Central memory CD4-positive, alpha-beta T cell (primary cell): ENCODE measurements at places on chromosomes 4 and X.

DNA sequence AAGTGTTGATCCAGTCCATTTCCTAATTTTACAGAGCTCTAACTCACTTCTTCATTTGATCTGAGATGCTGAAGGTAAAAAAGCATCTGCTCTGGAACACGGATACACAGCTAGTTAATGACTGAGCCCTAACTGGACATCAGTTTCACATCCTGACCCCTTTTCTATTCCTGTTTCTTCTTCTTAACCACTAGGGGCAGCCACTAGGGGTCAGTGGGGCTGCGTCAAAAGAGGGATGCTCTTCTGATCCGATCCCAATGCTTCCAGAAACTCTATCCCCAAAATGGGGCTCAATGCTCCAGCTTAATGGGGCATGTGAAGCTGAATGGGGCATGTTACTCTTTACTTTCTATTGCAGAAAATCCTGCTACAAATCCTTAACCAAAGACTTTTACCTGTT is 33.4 kb upstream of the PHKA2 start:
- DNase-seq: no peak

GRCh38 chr4:20358110-20358509 is 106.4 kb downstream of the SLIT2 start:
- no peak for DNase-seq

DNA sequence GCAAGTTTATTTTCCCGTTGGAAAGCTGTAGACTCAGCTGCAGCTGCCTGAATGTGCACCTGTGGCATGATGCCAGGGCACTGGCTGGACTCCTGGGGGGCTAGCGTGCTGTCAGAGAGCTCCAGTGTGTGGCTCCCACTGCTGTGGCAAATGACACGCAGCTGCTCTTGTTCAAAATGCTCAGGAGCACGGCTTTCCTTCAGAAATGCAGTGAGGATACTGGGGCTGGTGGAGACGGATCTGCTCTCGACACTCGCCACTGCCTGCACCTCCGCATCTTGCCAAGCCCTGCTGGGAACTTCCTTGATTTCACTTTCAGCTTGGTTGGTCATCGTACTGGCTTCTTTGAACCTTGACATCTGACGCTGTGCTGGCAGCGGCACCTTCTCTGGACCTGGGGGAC is 58.7 kb downstream of the GPRIN3 start:
- DNase-seq: no peak

- DNase-seq: no peak
Measured at GRCh38 chr4:92516450-92516849, 212.7 kb downstream of the GRID2 start.

DNA sequence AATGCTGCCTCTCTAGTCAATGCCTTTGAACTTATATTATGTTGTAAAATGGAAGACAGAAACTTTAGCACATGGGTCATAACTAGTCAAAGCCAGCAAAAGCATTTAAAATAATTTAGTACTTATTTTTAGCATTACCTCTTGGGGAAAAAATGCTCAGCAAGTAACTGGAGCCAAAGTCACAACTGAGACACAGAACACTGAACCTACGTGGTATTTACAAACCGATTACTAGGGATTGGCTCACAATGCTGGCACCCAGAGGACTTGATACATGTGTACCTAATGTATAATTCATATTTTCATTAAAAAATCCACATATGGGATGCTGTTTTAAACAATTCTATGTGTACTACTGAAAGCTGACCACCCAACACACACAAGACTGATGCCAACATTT is 38.4 kb downstream of the PHKA2 start:
- DNase-seq: no peak

GRCh38 chr4:2689825-2690700 is 66.1 kb downstream of the TNIP2 start:
- DNase-seq: no peak

- no peak for DNase-seq
Measured at GRCh38 chr4:167088115-167088514, 146.2 kb downstream of the SPOCK3 start.

DNA sequence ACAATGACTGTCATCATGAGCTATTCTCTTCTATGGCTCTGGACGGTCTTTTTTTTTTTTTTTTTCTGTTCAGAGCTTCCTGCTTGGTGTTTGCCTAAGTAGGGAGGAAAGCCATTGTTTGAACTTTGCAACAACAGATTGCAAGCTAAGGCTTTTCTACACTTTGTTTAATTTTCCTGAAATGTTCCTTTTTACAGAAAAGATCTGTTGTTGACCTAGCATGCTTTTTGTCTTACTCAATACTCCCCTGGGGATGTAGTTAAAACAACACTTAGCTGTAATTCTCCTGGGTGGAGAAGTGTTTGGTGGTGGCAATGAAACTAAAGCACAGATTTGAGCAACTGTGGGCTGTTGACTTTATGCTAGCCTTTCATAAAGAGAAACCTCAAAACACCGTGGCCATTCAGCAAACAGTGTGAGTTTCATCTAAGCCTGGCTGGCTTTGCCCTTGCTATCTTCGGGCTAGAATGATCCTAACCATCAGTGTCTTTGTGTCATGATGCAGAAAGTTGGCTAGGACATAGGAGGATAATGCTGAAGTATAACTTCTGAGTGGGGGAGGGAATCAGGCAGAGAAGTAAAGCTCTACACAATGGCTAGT is 110.5 kb downstream of the ANXA3 start:
- no peak for DNase-seq

DNA sequence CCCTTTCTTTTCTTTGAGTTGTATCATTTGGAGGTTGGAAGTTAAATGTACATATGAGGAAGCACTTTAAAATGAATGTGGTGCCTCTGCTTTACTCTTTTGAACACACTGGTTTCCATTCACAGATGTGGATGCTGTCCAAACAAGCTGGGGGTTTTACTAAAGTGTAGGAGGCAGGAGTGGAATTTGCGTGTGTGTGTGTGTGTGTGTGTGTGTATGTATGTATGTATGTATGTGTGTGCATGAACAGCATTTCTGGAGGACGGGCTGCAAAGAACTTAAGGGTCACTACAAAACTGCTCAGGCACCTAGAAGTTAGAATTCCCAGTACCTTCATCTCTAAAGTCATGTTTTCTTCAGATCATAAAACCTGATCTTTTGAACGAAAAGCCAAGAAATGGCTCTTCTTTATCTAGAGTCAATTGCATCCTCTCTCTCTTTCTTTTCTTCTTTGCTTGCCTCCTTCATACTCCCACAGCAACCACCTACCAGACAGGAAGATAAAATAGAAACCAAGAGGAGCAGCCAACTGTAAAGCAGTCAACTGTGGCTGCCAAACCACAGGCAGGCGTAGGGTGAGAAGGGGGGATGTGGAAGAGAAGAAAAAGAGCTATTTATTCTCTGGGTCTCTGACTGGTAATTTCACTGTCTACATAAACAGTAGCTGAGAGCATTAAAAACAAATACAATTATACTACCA is 177.0 kb upstream of the RASGEF1B start:
- peak; percentile 21 for DNase-seq

DNA sequence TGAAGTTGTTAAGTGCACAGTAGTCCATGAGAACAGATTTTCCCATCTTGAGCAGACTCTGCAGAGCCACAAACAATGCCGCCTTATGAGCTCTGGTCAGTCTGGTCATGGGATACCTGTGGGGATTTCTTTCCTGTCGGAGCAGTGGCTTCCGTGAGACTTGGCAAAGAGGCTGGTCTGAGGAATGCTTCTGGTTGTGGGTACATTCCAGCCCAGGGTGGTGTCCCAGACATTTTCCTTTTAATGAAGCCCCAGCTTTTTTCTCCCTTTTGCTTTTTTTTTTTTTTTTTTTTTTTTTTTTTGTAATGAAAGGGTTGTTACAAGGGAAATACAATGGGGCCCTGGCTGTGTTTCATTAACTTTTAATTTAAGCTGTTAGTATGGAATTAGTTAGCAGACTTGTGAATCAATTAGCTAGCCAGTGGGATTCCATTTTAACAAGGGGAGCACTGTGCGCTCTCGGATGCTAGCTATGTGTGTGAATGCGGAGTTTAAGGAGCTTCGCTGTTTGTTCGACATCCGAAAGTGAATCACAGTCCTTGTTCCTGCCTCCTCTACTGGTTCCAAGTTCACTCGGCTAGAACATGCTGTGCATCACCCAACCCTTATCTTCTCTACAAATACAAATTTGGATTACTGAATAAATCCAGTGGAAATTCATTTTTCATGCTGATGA is 225.1 kb downstream of the CBR4 start:
- no peak for DNase-seq

DNA sequence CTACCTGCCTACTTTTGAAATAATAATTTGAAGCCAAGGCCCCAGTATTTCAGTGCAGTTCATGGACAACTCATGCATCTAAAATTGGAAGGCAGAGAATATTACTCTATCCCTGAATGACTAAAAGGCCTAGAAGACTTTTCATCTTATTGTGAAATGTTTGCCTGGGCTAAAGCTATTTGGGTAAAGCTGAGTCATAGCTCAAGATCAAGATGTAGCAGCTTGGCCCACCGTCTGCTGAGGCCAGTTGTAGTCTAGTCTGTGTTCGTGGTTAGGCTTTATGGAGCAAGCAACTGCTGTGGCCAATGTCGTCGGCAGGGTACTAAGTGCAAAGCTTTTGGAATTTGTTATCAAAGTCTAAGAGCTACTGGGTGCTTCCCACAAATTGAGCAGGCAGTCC is 929.1 kb downstream of the RAB28 start:
- no peak for DNase-seq

DNA sequence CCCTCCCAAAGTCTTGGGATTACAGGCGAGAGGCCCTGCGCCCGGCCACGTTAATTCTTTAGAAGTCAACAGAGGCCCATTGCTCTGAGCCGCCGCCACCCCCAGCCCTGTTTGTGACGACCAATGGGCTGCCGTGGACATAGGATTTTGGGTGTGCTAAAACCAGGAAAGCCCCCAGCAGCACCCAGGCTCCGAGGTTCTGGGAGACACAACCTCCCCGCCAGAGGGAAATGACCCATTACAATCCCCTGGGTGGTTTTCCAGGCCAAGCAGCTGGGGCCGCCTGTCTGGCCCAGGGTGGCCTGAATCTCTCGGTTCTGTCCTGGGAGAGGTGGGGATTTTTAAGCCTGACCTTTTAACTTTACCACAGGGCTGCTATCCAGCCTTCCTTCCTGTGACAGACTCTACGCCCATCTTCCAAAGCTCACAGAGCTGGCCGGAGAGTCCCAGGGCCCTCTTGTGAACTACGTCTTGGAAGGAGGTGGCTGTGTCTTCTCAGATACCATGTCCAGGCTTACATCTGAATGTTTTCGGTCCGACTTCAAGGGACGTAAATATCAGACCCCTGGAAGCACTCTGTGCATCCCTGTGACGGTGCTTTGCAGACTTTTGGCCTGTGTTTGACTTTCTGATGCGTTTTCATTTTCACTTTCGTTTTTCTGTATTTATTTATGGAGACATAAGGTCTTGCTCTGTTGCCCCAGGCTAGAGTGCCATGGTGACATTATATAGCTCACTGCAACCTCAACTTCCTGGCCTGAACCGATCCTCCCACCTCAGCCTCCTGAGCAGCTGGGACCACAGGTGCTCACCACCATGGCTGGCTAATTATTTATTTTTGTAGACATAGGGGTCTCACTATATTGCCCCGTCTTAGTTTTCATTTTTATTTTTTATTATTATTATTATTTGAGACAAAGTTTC is 36.0 kb downstream of the P2RY8 start:
- peak; percentile 46 for DNase-seq

- DNase-seq: no peak
Measured at GRCh38 chrX:276581-277201, 4.5 kb upstream of the PLCXD1 start.

DNA sequence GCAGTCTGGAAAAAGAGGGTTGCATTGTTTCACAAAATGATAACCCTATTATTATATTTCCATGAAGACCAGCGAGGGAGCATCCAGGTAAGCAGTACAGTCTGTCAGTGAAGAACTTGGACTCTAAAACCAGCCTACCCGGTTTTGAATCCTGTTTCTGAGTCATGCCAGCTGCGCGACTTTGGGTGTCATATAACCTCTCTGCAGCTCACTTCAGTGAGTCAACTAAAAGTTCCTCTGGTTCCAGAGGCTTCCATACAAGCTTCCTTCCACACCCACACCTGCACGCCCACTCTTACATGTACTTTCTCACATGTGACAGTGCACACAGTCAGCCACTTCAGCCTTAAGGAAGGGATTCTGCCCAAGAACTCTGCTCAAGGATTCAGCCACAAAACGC is 49.8 kb upstream of the PRPS2 start:
- DNase-seq: no peak

- DNase-seq: no peak
Measured at GRCh38 chr4:2182994-2183393, 58.9 kb downstream of the HAUS3 start.

DNA sequence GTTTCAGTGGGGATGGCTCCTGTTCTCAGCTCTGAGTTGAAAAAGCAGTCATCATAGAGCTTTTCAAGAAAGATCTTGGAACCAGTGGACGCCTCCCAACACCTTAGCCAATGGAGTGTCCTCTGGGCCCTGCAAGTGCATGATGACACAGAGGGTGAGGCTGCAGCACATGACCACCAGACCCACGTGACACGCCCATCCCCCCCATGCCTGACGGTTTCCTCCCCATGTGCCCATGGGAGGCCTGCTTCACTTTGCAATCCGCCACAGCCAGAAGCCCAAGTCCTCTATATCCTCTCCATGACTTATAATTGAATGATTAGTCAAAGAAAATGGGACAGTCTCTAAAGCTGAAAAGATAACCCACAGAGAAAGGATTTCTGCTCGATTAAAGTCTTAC is 187.0 kb downstream of the AFAP1 start:
- DNase-seq: no peak

GRCh38 chrX:132375941-132376340 is 112.9 kb downstream of the MBNL3 start:
- no peak for DNase-seq

DNA sequence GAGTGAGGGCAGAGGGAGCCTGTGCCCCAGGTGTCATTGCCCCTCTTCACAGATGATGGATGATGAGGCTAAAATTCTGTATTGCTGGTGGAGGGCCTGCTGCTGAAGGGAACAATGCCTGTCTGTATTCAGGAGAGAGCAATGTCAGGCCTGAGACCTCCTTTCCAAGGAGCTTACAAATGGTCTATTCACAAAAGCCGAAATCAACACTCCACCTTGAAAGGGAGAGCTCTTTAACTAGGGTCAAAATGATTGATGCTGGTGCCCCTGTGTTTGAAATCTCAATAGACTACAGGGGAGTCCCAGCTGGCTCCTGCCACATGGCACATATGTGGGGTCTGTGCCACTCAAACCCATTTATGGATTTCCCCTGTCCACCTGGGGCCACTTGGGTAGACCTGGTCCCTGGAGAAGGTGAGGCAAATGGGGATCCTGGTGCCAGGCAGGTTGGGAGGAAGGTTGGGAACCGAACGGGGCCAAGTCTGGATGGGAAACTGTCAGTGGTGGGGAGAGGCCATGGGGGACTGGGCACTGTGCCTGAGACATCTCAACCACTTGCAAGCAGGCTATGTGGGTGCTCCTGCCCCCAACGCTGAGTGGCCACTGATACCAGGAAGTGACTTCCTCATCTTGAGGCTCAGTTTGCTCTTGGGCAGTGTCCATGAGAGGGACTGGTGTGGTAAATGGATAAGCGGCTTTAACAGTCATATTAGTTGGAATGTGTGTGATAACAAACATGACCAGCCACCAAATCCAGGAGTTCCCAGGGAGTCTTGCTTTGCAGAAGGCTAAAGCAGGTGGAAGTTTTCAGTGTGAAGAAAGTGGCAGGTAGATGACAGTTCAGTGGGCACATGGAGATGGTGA is 223.8 kb upstream of the PSAPL1 start:
- DNase-seq: no peak
